ENCODE measurements at places on chromosomes 16 and 17. TPM values are rescaled to one million over a fixed set of nuclear protein-coding genes. Genes with fewer than 3 reads are reported as not detected.

Gene VASN
- total RNA-seq = 217 TPM

Gene ZDHHC1
- 15.0 TPM for total RNA-seq

Gene TIMM22
- 13.0 TPM for total RNA-seq

Gene ITGAE
- total RNA-seq = 23.4 TPM

Gene PERCC1
- not detected for total RNA-seq

Gene TBX6
- total RNA-seq = not detected

Gene MED9
- 6.6 TPM for total RNA-seq

GRCh38 chr16:57740423-57741071 is 5.0 kb downstream of the KATNB1 start:
- H3K4me3 ChIP-seq = no peak overlapping the region
- no peak overlapping the region for H3K27ac ChIP-seq

- no peak overlapping the region for H3K4me3 ChIP-seq
- H3K4me1 ChIP-seq = peaks cover 5% of the 10 kb centered on the region
- no peaks in the 10 kb centered on the region for H3K27me3 ChIP-seq
- H3K27ac ChIP-seq = peak overlapping the region; percentile 24
Observed at GRCh38 chr17:42399948-42400843, 12.0 kb upstream of the STAT3 start.

DNA sequence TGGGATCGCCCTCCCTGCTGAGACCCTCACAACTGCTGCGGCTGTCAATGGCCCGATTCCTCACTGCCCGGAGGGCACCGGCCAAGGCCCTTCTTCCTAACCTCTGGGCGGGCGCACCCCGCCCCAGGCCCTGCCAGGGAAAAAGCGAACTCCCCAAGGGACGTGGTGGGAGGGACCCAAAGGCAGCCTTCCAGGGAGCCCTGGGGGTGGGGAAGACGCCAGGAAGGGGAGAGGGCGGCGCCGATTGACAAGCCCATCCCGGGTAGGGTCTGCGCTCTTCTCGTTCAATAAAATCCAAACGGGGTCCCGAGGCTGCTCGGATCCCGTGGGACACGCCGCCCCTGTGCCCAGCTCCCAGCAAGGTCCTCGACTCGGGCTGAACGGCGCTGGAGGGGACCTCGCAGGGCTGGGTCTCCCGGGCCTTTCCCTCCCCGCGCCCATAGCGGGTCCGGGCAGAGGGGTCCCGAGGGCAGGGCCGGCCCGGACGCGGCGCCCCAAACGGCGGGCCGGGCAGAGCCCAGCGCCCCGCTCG is 416 bp downstream of the KIFC3 start:
- H3K4me3 ChIP-seq = peak overlapping the region; percentile 87
- no peaks in the 10 kb centered on the region for H3K27me3 ChIP-seq
- DNase-seq = no peak
- H3K36me3 ChIP-seq = peaks cover 5% of the 10 kb centered on the region

DNA sequence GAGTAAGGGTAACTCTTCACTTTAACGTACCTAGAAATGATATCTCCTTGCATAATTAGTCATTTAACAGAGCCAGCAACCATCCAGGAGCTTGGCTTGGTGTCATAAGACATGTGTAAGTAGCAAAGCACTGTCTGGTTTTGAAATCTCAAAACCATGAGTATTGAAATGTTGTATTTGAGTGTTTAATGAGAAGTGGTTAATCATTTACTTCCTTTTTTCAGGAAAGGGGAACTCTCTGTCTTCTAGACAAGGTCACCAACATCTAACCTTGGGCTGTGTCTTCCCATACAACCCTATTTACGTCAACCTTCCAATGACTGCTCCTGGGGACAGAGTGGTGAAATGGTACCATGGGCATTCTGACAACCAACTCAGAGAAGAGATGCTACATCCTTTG is 27.1 kb downstream of the PMP22 start:
- peaks cover 50% of the 10 kb centered on the region for H3K36me3 ChIP-seq
- no peaks in the 10 kb centered on the region for H3K27me3 ChIP-seq
- no peak for DNase-seq
- peaks cover 11% of the 10 kb centered on the region for H3K4me1 ChIP-seq

GRCh38 chr16:14301169-14302030 is 230.3 kb downstream of the MRTFB start:
- H3K36me3 ChIP-seq = no peaks in the 10 kb centered on the region
- H3K4me3 ChIP-seq = peak overlapping the region; percentile 99
- no peaks in the 10 kb centered on the region for H3K27me3 ChIP-seq
- no peak for DNase-seq
- no peaks in the 10 kb centered on the region for H3K4me1 ChIP-seq
- peak overlapping the region; percentile 90 for H3K27ac ChIP-seq

DNA sequence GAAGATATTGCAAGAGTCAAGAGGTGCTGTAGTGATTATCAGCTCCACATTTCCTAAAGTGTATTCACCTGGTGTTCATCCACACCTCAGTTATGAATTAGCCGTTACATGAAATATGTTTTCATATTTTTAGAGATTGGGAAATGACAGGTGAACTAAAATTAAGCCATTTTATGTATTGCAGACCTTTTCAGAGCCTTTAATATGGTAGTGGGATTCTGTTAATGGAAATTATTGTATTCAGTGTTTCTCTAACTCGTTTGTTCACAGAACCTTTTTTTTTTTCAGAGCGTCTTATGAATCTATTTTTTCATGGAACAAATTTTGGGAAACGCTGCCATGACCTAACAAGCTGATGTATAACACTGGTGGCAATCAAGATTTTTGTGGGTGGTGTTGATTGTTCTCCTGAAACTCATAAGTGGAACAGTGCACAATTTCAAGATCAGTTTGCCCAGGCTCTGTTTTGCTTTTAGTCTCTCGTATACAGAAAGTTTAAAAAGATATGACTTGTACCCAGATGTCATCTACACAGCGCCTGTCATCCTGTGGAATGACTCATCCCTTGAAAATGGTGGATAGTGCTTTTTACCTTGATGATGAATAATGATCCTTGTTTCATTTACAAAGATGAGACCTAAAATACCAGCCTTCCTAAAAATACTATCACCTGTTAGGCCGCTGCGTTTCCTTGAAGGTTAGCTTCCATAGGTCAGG is 88.8 kb downstream of the ARHGAP44 start:
- no peak overlapping the region for H3K4me3 ChIP-seq
- no peaks in the 10 kb centered on the region for H3K4me1 ChIP-seq
- no peaks in the 10 kb centered on the region for H3K36me3 ChIP-seq
- no peak for DNase-seq
- H3K27me3 ChIP-seq = no peaks in the 10 kb centered on the region

GRCh38 chr17:81120695-81121621 is 44.3 kb upstream of the PVALEF start:
- H3K27ac ChIP-seq = no peak overlapping the region
- no peak for DNase-seq
- H3K4me1 ChIP-seq = no peaks in the 10 kb centered on the region
- H3K4me3 ChIP-seq = no peak overlapping the region

DNA sequence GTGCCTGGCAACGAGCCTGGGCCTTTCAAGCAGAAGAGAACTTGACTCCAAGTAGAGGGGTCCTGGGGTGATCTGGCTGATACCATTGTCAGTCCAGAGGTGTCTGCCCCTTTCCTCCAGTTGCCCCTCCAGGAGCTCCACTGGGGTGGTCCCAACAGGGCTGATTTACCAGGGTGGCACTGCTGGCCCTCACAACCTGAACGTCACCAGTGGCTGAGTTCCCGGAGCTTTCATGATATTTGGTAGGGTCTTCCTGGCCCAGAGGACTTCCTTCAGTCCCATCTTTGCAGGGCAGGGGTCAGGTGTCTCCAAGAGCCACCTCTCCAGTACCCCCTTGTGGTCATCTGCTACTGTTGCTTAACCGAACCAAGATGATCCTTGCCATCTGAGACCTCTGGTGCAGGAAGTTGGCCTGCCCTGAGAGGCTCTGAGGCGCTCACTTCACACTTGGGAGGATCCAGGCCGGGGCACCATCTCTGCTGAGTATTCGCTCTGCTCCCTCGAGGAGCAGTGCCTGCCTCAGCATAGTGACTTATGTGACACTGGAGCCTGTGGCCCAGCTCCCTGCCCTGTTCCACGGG is 3.5 kb downstream of the LIMD2 start:
- H3K4me1 ChIP-seq = peaks cover 8% of the 10 kb centered on the region
- no peak overlapping the region for H3K4me3 ChIP-seq
- peaks cover 29% of the 10 kb centered on the region for H3K36me3 ChIP-seq

- no peak overlapping the region for H3K27ac ChIP-seq
- no peak overlapping the region for H3K4me3 ChIP-seq
- H3K4me1 ChIP-seq = no peaks in the 10 kb centered on the region
- DNase-seq = no peak
- H3K36me3 ChIP-seq = no peaks in the 10 kb centered on the region
Observed at GRCh38 chr17:61556224-61557188, 34.5 kb downstream of the NACA2 start.

GRCh38 chr17:46135879-46136563 is 57.2 kb downstream of the KANSL1 start:
- no peaks in the 10 kb centered on the region for H3K27me3 ChIP-seq
- no peak overlapping the region for H3K4me3 ChIP-seq
- peaks cover 33% of the 10 kb centered on the region for H3K4me1 ChIP-seq
- H3K27ac ChIP-seq = no peak overlapping the region
- no peak for DNase-seq
- H3K36me3 ChIP-seq = no peaks in the 10 kb centered on the region
